Stimulated activated CD4-positive, alpha-beta T cell treated with anti-CD3 and anti-CD28 coated beads, Interleukin-12 subunit alpha, Interleukin-12 subunit beta, amount 100 ng/mL, for 24 hours (primary cell): ENCODE measurements at places on chromosomes 16 and 17.

GRCh38 chr17:19592316-19592715 is 56.2 kb upstream of the ALDH3A2 start:
- no peak for DNase-seq

- no peak for DNase-seq
Observed at GRCh38 chr17:56937687-56938086, 23.2 kb downstream of the COIL start.

DNA sequence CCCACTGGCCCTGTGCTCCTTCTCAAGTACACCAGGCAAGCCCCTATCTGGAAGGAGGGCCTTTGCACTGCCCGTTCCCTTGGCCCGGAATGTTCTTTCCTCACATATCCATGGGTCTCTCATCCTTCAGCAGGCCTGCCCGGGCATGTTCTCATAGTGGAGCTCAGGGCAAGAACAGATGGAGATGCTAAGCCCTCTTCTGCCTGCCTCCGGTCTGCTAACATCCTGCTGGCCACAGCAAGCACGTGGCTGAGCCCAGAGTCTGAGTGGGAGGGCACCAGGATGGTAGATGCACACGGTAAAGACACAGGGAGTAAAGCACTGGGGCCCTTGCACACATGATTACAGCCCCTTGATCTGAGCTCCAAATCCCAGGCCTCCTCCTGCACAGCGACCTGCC is 19.8 kb upstream of the ANKRD40CL start:
- DNase-seq = no peak

DNA sequence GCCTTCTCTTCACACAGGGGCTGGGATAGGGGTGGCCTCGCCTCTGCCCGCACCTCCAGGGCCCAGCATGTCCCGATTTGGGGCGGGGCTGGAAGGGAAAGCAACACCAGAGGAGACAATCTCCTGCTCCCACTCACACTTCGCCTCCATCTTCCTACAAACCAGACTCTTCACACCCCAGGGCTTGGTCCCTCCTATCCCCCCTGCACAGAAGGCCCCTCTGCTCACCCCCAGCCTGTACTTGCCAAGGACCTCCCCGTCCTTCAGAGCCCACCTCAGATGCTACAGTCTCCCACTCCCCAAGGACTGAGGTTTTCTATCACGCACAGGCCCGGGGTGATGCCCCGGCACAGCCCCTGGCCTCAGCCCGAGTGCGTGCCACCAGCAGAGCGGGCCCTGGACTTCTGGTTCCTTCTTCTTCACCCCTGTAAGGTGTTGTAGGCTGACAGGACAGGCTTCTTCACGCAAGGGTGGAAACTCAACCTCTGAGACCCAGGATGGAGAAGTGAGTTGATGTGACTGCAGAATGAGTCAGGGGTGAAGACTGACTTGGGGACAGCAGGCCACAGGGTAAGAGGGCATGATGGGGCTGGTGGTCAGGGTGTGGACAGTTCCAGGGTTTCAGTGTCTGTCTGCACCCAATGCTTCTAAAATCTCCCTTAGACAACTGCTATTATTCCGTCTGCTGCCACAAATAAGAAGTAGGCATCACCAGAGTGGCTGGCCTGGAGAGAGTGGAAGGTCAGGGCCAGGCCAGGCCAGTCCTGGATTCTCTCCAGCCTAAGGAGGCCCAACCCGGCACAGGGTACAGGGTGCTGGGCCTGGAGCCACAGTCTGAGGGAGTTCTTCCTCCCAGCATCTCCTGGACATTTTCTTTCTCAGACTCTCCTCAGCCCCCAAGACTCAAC is 2.5 kb downstream of the ITGAE start:
- no peak for DNase-seq

- no peak for DNase-seq
Observed at GRCh38 chr16:48194828-48195556, 39.2 kb upstream of the ABCC12 start.

DNA sequence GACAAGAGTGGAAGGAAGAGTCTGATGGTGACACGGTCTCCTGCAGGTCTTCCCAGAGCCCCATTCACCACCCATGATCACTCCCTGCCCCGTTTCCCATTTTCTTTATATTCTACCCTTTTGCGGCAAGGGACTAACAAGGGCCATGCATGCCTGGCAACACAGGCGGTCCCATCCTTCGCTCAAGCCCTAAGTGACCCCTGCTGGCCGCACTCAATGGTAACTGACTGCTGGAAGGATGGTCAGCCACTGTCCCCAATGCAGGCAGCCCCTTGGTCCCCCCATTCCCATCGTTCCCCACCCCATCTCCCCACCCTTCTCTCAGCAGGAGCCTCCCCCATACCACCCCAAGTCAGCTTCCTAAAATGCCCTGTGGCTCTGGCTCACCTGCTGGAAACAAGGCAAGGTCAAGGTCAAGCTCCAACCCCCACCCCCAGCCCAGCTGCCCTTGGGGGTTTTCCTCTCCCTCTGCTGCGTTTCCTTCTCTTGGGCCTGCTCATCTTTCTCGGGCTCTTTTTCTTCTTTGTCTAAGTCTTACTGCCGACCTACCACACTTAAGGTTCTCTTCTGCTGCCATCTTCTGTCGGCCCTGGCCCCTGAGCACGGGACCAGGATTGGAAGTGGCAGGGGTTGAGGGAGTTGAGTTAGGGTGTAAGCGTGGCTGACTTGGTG is 116.0 kb downstream of the RPTOR start:
- no peak for DNase-seq

DNA sequence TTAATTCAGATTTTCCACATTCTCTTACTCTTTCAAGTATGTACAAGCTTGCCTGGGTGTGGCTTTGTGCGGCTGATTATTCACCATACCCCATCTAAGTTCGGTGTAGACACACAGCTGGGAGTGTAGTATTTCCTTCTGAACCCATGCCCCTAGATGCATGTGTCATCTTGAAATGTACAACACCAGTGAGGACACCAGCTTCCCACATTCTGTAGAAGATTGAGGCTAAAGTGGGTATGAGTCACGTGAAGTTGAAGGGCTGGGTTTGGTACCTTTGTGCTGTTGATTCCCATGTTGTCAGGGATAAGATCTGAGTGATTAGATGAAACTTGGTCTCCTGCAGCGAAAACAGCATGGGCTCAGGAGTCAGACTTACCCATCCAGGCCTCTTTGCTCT is 14.6 kb upstream of the DHX8 start:
- DNase-seq = no peak

DNA sequence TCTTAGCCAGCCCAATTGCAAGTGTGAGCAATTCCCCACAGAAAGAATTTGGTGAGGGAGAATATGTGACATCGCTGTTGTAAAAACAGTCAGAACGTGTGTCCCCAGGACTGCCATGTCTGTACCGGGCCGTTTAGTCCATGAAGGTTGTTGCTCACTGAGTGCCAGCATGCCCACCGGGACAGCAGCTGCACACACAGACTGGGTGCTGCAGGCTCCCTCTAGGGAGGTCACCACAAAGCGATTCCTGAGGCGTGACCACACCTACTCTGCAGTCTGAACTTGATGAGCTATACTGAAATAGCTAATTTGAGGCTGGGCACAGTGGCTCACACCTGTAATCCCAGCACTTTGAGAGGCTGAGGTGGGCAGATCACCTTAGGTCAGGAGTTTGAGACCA is 44.1 kb upstream of the ADORA2B start:
- no peak for DNase-seq

DNA sequence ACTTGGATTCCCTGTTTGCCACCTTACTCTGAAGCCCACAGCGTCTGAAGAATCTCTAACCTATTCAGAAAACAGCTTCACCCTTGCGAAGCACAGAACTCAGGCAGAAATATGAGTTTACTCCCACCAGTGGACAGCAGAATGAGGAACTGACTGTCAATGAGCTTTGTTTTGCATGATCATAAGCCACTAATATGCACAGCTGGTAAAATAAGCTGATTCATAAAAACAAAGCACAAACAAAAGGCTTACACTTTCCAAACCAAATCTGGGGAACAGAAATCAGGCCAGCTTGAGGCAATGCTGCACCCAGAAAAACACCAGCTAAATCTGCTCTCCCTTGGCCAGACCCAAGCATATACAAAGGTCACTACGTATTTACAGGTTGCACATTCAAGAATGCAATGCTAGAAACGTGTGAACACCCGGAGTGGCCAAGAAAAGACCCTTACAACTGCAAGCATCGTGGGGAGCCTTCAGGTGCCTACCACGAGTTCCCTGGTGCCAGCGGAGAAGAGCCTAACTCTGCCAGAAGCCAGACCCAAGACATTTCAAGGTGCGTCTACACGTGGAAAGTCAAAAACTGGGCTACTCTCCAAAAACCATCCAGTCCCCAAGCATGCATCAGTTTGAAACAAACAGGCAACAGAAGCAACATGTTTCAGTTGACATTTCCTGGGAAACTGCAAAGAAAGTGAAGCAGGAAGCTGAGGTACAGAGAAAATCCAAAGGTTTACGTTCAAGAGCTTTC is 207.1 kb downstream of the ZFHX3 start:
- no peak for DNase-seq

GRCh38 chr17:60766778-60767190 is 89.1 kb downstream of the BCAS3 start:
- no peak for DNase-seq

GRCh38 chr16:89596957-89597649 is 16.3 kb upstream of the DPEP1 start:
- no peak for DNase-seq

DNA sequence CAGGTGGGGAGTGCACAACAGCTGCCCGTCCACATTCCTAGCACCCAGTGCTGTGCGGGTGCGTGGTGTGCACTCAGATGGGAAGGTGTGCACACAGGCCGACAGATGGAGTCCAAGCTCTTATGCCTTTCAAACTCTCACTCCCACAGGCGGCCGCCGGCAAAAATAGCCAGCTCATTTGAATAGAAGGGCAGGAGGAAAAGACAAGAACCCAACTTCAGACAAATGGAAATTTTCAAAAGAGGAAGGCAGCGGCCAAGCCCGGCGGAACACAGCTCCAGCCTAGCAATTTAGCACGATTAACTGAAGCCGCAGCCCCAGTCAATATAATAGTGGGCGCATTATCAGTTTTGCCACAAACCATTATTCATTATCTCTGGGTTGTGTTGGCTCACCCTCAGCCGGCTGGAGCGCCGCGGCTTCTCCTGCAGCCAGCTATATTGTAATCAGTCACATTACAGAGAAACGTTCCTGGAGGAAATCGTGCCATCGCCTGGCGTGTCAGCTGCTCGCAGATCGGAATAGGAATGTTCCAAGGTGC is 103.9 kb upstream of the SEC14L1 start:
- no peak for DNase-seq

GRCh38 chr16:89693931-89694783 is 7.3 kb downstream of the SPATA2L start:
- DNase-seq = no peak

- DNase-seq = no peak
Observed at GRCh38 chr17:48589060-48589830, 796 bp downstream of the HOXB3 start.

DNA sequence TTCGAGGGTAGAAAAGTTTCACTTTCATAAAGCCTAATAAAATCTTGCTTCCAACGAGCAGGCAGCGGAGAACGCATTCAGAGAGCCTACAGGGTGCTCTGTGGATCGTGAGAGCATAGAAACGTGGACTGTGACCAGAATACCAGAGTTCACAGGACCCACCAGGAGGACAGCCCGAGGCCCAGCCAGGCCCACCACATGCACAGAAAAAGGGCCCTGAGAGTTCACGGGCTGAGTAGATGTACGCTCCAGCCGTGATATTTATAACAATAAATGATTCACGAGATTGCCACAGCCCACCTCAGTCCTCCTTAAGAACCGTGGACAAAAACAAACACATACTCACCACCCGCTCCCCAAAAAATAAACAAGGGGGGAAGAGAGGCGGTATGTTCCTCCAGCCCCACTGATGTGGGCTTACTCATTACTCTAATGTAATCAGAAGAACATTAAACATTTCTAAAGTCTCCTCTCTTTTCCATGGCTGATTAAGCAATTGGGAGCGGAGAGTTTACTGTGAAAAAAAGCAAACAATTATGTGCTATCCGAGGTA is 207.2 kb downstream of the C16orf78 start:
- no peak for DNase-seq

DNA sequence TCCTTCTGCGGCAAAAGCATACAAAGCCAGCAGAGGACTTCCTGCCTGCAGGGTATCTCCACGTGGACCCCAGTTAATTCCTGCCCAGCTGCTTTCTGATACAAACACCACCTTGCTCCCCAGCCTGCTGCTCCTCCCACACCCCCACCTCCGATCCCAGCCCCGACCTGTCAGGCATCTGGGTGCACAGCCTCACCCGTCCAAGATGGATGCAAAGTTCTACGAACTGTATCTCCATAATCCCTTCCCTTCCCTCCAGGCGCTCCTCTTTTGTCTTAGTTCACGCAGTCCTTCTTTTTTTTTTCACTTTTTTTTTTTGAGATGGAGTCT is 15.6 kb upstream of the FOXJ1 start:
- no peak for DNase-seq

DNA sequence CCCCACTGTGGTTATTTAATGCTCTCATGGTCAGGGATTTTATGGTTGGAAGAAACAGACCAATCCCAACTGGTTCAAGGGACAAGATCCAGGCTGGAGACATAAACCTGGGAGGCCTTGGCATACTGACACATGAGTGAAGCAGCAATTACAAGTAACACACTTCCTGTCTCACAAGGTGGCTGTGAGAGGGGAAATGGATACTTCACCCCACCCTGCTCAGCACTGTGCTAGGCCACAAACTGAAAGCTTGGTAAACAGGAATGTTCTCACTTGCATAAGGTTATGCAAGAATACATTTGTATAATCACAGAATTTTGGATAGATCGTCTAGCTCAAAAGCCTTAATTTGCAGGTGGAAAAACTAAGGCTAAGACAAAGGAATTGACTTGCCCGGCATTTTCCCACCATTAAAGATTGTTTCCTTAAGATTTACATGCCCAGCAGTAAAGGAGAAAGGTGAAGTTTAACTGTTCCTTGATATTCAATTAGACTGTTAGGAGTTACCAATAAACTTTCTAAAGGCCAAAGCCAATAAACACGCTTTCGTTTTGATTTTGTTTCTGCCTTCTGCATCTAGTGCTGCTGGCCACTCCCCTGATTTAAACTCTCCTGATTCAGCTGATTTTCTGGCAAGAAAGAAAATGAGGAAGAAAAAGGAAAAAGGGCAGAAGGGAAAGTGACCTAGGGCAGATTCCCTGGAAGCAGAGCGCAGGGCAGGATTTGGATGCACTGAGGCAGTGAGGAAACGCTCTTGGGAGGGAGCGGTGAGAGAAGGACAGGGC is 215.6 kb upstream of the CDH5 start:
- no peak for DNase-seq

- DNase-seq = no peak
Observed at GRCh38 chr16:67399749-67400704, 6.7 kb upstream of the TPPP3 start.

GRCh38 chr16:3645108-3645503 is 9.4 kb upstream of the DNASE1 start:
- no peak for DNase-seq

- peak; percentile 38 for DNase-seq
Observed at GRCh38 chr16:89031715-89032659, 55.0 kb upstream of the CBFA2T3 start.

- no peak for DNase-seq
Observed at GRCh38 chr17:54945671-54946070, 22.8 kb downstream of the COX11 start.
